Sciatic nerve (tissue), 2 donors: ENCODE measurements at places on chromosomes 6 and 20. TPM values are rescaled to one million over a fixed set of nuclear protein-coding genes. Genes with fewer than 3 reads are reported as not detected.

STX11 gene
- total RNA-seq, result 7.1 TPM

NRM gene
- 11.0 TPM for total RNA-seq

- no peak for DNase-seq
These were observed 153.8 kb upstream of the IRAK1BP1 start for GRCh38 chr6:78713564-78713963.

- no peak for DNase-seq
These were observed 145.6 kb upstream of the MANEA start for GRCh38 chr6:95431637-95432228.

DNA sequence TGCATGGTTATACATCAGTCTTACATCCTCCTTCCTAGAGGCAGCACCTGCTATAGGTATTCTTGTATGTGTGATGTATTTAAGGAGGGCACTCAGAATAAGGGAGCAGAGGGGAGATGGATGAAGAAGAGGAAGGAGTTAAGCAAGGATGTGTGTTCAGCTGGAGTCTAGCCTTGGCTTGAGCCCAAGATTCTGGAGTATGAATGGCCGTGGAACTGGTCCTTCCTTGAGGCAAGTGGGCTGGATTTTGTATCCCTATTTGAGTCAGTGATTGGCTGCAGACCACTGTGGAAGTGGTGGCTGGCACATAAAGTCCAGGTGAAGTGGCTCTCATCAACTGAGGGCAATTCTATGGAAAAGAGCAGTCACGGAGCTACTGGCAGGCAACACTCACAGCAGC is 112.0 kb upstream of the RNF24 start:
- no peak for DNase-seq

DNA sequence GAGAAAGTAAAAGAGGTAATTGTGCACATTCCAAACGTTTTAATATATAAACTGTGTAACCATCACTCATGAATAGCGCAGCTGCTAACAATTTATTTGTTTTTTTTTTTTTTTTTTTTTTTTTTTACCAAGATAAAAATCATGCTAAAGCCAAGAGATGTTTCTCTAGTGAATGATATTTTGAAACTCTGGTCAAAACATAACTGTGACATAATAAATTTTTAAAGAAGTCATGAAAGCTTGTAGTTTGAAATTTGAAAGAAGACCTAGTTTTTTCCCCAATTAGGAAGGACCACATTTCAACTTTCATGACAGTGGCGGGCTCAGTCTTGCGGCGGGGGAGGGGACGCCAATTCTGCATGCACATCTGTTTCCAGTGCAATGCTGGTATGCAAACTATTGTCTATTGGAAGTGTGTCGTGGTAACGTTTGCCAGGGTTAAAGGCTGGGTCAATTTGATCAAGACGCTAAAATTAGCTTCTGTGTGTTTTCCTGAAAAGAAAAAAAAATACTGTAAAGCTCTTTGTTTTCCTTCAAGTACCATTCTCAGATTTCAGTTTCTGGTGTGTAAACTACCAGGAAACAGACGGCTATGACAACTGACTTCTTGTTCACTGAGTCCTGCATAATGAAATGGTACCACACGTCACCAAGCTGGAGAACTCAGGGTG is 211.9 kb downstream of the FOXC1 start:
- DNase-seq, result no peak

DNA sequence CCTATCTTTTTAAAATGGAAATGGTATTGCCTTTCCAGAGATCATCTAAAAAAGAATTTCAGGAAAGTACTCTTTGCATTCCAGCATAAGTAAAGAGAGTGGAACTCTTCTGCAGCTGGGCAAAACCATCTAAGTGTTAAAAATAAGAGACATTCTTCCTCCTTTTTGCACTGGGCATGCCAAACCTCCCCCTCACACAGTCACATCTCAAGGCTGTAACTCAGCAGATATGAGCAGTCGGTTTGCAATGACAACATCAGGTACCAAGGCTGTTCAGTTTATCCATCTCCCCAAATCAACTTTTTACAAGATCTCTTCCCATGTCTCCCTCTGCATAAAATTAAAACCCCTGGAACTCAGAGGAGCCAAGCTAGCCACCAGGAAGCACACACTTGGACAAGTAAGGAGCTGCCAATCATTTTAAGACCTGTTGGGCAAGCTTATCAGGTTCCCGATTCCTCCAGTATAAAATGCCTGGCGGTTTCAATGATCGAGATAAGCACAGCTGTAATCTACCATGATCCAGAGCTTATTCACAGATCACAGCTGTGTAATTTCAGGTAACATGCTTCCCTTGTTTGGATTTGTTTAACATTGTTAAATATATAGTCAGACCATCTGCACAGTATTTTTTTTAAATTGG is 23.2 kb downstream of the ID4 start:
- DNase-seq, result no peak

DNA sequence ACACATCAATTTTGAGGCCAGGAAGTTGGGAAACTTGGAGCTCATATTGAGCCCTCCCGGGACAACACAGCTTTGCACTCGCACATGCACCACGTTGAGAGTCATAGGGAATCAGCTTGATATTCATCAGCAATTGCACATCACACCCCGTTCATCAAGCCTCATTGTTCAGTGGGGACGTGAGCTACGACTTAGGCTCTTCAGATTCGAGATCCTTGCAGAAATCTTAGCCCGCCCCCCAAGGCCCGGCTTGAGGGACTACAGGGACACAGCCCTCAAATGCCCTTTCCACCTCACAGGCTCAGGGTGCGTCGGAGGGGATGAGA is 93.0 kb upstream of the MAFB start:
- DNase-seq, result no peak

- peak; percentile 74 for DNase-seq
These were observed 93.8 kb upstream of the LY86 start for GRCh38 chr6:6494677-6495076.

DNA sequence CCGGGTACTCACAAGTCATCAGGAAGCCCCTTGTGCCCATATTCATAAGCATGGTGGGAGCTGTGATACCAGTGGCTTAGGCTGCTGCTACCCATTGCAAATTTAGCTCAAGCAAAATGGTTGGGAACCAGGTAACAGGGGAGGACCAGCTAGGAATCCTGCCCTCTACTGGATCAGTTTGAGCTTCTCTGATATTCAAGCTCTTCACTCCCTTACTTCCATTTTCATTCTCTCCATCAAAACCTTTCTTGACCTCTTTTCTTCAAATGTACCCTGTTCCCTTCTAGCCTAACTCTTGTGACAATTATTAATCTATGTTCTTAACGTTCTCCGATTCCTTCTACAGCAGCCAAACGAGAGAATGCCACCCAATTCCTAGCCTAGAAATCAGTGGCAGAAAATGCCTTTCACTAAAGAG is 9.7 kb downstream of the NOL7 start:
- DNase-seq, result no peak

GRCh38 chr6:67345946-67346345 is 1289.1 kb upstream of the ADGRB3 start:
- DNase-seq, result no peak

- no peak for DNase-seq
These were observed 60.4 kb downstream of the SOBP start for GRCh38 chr6:107550241-107550840.

GRCh38 chr6:148265054-148265453 is 77.6 kb upstream of the SASH1 start:
- DNase-seq, result no peak
